ENCODE measurements at places on chromosomes 5 and 9. TPM values are rescaled to one million over a fixed set of nuclear protein-coding genes. Genes with fewer than 3 reads are reported as not detected.

The C9 gene
- total RNA-seq = not detected

The ANKRD55 gene
- total RNA-seq = not detected

The PRDM9 gene
- total RNA-seq = not detected

The MYO10 gene
- 43.2 TPM for total RNA-seq

The ADAMTS2 gene
- total RNA-seq = 132 TPM

- DNase-seq = peak; percentile 84
Measured at GRCh38 chr5:115601701-115602590, at the start of gene TICAM2. Gene TICAM2, minus strand, starts transcription at chr5:115602479. Its CDS starts 21,223 bp downstream, at chr5:115581256.

DNA sequence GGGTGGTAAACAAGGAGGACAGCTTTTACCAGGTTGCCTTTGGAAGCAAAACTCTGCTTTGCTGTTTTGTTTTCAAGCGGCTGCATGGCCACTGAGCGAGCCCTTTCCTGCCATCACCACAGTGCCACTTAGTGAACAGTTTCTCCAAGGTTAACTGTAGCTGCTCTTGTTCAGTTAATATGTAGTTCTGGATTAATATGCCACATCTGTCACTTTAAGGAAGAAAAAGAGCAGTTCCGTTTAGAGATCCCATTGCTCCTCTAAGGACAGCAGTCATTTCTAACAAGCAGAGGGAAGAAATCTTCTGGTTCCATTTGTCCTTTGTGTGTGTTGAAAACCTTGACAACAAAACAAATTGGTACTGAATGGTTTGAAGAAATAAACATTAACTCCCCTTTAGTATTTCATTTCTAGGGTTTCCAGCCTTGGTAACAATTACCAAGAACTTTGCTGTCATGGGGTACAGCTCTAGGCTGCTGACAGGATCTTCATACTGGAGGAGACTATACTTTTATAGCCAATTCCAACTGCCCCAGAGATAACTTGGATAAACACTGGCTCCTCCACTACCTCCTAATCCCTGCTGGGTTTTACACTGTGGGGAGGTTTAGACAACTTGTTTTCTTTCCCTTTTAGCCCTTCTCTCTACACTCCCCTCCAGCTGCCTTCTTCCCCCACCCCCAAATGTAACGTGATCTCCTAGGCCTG is 10.3 kb upstream of the ABL1 start:
- DNase-seq = peak; percentile 61

- DNase-seq = no peak
Measured at GRCh38 chr5:129770024-129770820, 22.3 kb downstream of the MINAR2 start.

DNA sequence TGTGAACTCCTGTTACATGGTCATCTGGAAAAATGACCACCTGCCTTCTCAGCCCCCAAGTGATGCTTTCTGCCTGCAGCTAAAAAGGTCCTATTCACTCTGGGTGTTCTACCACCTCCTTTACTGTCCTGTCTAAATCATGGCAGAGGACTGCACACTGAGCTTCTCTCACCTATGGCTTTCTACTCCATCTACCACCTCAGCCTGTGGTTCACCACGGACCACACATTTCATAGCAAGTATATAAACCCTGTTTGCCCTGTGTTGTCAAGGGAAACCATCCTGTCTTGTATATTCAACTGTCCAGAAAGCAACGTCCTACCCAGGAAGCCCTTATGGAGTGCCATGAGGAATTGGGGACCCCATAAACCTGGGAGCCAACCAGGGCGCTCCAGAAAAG is 167.4 kb upstream of the ITGA1 start:
- no peak for DNase-seq

DNA sequence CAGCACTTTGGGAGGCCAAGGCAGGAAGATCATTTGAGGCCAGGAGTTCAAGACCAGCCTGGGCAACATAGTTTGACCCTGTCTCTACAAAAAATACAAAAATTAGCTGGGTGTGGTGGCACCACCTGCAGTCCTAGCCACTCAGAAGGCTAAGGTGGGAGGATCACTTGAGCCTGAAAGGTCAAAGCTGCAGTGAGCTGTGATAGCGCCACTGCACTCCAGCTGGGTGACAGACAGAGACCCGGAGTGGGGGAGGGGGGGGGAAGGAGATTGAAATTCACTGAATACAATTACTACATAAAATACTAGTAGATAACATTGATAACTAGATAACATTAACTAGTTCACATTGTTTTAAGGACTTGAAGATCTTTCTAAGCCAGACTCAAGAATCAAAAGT is 345.6 kb downstream of the BNC2 start:
- DNase-seq = no peak

DNA sequence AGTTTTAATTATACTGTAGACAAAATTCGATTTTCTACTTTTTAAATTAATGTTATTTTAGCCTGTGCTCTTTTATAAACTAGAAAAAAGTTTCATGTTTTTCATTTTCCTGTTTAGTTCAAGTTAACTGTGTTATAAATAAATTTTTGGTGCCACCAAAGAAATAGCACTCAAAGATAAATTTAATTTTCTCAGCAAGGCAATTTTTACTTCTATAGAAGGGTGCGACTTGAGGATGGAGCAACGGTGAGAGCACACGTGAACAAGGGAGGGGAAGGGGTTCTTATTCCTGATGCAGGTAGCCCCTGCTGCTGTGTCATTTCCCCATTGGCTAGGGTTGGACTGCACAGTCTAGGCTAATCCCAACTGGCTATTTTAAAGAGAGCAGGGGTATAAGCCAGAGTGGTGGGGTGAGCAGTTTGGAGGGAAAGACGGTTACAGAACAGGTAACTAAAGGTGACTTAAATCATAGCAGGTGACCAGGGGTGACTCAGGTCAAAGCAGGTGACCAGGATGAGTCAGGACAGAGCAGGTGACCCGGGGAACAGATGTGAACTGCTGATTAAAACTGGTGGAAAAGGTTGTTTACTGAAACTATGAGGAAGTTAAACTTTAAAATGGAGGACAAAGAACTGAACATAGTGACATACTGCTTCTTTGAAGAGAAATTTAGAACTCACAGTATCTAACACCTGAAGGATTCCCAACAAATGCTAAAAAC is 104.6 kb upstream of the GPBP1 start:
- no peak for DNase-seq

DNA sequence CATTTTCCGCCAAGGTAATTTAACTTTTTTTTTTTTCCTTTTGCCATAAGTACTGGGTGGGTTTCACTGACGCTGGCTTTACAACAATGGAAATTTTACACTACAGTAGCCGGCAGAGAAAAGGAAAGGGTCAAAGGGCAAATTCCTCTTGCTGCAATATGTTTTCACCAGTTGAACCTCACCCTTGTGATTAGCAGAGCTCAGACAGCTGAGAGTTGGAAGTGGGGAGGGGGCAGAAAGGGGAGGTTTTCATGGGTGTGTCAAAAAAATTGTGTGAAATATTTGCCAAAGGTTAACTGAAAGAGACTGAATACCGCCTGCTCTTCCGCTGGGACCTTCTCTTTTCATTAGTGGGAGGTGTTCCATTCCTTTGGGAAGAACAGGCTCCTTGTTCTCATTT is 296.9 kb downstream of the ADAMTS6 start:
- DNase-seq = no peak

- peak; percentile 4 for DNase-seq
Measured at GRCh38 chr5:120365656-120366446, 98.2 kb upstream of the PRR16 start.

DNA sequence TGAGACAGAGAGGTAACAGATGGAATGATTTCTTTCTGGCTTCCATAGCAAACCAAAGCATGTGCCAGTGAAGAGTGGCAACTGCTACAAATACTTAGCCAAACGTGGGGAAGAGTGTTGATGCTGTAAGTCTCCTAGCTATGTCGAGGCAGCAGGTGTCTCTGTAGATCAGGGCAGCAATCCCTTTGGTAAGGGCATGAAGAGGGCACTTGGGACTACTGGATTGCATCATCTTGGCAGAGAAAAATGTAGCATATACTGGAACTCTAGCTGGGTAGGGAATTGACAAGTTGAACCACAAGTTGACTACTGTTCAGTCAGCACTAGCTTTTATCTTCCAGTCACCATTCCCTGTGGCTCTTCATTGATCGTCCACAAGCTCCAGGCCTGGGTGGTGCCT is 75.8 kb downstream of the GHR start:
- no peak for DNase-seq
